ENCODE measurements at places on chromosomes 1 and 21.

GRCh38 chr21:35377505-35378090 is 328.5 kb upstream of the RUNX1 start:
- peak; percentile 60 for DNase-seq

DNA sequence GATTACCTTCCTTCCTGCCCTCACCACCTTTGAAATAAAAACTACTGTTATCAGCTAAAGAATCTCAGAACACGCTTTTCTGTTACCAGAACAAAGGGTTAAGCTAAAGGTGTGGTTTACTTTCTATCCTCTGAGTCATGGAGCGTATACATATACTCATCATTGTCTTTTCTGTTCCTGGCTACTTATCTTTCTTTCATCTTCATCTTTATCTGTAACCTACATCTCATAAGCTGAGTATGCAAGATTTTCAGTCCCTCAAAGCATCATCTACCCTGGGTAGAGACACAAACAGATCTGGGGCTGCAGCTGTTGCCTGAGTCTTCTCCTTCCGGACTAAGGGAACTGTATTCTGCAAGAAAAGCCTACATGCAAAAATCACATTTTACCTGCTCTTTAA is 75.6 kb downstream of the LMO4 start:
- no peak for DNase-seq

DNA sequence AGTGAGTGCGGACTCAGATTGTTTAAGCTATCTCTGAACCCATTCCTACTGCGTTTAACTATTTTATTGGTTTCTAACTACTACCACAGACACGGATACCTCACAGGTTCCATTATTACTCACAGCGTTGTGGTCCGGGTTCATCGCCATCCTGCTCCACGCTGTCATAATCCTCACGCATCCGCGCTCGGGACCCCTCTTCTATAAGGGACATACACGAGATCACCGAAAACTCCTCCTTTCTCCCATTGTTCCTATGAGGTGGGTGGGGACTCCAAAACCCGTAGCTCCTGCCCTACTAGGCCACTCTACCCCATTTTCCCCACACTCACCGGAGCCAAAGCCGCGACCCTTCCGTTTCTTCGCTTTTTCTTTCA is 610 bp downstream of the RBM8A start:
- no peak for DNase-seq

DNA sequence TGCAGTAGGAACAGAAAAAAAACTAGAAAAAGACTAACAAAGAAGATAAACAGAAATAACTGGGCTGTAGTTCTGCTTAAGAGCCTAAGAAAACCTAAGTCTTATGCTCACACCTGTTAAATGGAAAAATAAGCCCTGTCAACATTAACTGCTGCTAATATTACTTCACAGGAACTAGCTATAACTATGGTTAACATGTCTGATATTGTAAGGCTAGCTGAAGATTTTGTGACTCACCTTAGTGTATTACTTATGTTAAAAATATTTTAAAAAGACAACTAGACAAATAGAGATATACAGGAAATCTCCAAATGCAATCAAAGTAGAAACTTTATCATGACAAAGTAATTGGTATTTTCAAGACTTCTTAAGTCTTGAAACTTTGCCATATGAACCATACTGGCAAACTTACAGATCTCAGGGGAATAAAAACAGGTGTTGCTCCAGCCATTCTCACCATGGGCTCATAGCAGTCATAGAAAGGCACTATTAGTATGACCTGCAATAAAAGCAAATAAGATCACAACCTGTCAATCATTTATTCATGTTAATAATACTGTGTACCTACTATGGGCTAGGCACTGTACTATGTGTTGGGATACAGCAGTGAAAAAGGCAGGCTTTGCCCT is 30.7 kb downstream of the KYAT3 start:
- peak; percentile 3 for DNase-seq

DNA sequence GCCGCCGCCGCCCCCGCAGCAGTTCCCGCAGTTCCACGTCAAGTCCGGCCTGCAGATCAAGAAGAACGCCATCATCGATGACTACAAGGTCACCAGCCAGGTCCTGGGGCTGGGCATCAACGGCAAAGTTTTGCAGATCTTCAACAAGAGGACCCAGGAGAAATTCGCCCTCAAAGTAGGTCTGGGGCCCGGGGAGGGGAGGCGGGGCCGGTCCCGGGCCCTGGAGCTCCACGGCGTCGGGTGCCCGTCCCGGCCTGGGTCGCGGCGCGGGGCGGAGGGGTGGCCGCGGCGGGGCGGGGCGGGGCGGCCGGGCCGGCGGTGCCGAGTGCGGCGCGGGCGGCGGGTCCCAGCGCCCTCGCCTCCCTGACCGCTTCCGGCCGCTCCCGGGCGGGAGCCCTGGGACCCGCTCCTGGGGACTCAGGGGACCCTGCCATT is 646 bp downstream of the MAPKAPK2 start:
- DNase-seq, result no peak

DNA sequence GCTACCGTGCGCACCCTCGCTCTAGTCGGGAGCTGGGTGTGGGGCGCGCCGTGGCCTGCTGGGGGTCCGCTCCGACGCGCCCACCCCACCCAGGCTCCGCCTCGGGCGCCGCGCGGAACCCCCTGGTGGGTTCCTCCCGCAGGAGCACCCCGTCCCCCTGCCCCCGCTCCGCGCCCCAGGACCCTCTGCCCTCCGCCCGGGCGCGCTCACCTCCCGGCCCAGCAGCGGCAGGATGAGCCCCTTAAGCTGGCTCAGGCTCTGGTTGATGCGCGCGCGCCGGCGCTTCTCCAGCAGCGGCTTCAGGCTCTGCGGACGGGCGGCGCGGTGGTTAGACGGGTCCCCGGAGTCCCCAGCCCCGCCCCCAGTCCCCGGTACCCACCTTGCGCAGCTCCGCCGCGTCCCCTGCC is 319 bp downstream of the HES2 start:
- DNase-seq, result no peak

DNA sequence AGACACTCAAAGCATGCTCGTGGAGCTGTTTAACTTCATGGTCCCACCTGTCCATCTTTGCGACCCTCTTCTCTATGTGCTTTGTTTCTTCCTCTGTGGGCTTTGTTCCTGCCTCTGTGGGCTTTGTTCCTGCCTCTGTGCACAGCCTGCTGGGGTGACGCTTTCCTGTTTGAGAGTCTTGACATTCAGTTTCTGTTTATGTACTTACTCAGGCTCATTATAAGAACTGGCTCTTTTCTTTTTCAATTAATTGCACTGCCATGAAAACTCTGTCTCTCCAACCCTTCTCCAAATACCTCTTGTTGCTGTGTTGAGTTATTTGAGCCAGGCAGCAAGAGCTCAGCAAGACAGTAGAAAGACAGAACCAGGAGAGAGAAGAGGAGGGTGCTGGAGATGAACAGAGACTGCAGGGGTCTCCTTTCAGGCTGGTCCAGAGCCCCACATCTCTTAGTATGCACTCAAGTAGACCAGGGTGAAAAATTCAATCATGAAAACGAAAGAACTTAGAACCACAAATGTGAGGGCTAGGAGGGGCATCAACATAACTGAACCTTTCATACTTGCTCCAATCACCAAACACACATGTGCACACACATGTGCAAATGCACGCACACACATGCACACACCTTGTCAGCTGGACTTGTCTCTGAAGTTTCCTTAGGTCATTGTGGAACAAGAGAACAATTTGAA is 88.3 kb upstream of the SGIP1 start:
- no peak for DNase-seq

DNA sequence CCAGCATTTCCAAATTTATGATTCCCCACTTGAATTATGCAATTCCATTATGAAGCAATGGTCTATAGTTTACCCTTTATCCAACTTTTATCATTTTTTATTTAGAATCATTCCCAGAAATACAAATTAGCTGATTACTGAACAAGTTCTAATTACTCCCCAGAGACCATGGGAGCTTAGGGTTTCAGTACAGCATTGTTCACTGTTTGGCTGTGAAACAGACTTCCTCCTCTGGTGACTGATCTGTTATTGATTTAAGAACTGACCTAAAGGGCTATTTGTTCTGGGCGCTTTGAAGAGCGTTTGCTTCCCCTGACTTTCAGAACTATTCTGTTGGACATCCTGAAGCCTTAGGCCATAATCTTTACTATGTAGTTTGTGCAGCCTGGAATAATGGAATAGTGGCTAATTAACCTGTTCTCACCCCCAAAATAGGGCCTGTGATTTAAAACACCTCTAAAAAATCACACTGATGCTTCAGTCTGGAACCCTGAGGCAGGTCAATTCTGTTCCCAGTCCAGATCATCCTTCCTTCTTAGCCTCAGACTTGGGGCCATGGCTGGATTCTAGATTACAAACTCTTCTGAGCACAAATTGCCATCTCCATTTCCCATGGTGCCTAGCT is 58.7 kb downstream of the ALG14 start:
- no peak for DNase-seq

- DNase-seq, result peak; percentile 20
Observed at GRCh38 chr1:201009962-201010645, 13.4 kb downstream of the KIF21B start.

DNA sequence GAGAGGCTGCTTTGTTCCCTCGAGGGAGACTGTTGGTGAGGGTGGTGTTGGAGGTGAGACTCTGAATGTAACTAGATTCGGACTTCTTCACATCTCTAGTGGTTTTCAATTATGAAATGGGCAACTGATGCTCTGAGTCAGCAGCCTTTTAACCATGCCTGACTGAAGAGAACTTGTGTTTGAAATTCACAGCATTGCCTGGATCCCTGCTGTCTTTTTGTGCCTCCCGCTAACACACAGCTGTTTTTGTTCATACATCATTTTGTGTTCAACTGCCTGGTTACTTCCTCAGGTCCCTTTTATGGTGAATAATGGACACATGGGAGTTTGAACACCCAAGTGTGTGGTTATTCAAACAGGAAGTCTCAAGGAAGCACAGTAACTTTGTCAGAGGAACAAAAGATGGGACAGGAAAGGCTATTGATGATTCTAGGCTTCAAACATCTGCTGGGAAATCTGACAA is 16.8 kb downstream of the LAMC1 start:
- peak; percentile 90 for DNase-seq

- DNase-seq, result no peak
Observed at GRCh38 chr1:69528376-69528775, 39.3 kb upstream of the LRRC7 start.

DNA sequence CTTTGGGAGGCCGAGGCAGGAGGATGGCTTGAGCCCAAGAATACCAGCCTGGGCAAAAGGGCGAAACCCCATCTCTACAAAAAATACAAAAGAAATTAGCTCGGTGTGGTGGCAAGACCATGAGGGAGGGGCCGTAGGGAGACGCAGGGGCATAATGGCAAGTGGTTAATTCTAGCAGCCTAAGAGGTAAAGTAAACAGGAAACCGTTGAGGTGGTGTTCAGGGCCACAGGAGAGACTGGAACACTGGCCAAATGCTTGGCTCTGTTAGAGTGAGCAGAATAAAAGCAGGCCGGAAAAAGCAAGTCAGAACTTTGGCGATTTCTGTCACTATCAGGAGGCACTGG is 89.2 kb downstream of the RIPK4 start:
- peak; percentile 6 for DNase-seq

DNA sequence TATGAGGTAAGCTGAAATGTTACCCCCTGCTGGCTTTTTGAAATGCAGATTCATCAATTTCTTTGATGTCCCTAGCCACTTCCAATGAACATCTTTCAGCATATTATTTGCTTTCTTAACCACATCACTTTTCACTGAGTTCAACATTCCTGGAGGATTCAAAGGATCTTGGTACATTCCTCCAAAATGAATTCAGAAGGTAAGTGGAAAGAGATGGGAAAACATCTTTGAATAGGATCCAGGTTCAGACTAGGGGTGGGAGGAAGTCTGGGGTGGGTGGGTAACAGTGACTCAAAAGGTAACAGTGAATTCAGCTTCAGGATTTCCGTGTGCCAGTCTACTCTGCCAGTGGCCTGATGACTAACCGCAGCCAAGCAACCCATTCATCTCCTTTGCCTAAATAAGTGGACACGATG is 180.7 kb downstream of the ZC3H11B start:
- peak; percentile 27 for DNase-seq

Measured in fibroblast of skin of right biceps (primary cell).